Fibroblast of lung (primary cell): ENCODE measurements at places on chromosomes 7 and 10. TPM values are rescaled to one million over a fixed set of nuclear protein-coding genes. Genes with fewer than 3 reads are reported as not detected.

The RFC2 gene
- 9.9 and 11.8 TPM in 2 replicates for total RNA-seq

The CRPPA gene
- total RNA-seq, result 1.0 and 1.5 TPM in 2 replicates

The CCDC3 gene
- total RNA-seq, result 0.26 and 0.33 TPM in 2 replicates

The CAMK2B gene
- 0.17 and 0.26 TPM in 2 replicates for total RNA-seq

The DNAJC2 gene
- 13.6 and 15.0 TPM in 2 replicates for total RNA-seq

DNA sequence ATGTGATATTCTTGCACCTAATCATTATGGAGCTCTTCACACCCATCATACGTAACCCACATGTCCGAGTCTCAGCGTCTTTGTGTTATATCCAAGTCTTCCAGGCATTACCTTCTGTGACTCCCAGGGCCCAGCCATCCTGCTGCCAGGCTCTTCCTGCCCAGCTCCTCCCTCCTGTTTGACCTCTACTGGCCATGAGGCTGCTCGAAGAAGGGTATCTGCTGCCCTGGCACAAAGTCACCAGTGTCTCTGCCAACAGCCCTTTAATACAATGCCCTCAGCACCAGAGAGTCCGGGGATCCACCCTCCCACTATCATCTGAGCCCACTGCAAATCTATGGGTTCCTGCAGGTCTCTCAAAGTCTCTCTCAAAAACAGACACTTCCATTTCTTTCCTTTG lies 65.3 kb upstream of the WAC start:
- H3K27me3 ChIP-seq, result no peaks in the 10 kb centered on the region
- no peak overlapping the region for H3K4me3 ChIP-seq
- no peaks in the 10 kb centered on the region for H3K4me1 ChIP-seq
- no peak overlapping the region for H3K27ac ChIP-seq
- H3K36me3 ChIP-seq, result no peaks in the 10 kb centered on the region

GRCh38 chr10:109183366-109183765 lies 739.9 kb downstream of the XPNPEP1 start:
- H3K27ac ChIP-seq, result no peak overlapping the region
- DNase-seq, result no peak
- no peaks in the 10 kb centered on the region for H3K36me3 ChIP-seq
- H3K4me3 ChIP-seq, result no peak overlapping the region

DNA sequence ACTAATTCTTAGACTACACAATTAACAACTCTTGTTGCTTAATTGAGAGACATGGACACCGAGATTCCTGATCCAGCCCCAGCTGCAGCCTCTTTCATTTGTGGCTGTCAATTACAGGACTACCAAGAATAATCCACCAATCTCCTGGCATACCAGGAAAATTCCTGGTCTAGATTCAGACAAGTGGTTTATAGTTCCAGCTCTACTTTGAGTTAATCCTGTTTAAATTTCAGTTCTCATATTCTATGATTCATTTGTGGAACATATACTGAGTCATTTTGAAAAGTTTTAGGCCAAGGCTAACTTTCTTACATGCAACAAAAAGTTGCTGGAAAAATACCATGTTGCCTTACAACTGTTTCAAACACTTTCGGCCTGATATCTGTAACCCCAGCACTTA lies 253.5 kb downstream of the MAGI2 start:
- H3K4me3 ChIP-seq, result no peak overlapping the region
- DNase-seq, result peak; percentile 26
- H3K4me1 ChIP-seq, result no peaks in the 10 kb centered on the region
- H3K27me3 ChIP-seq, result no peaks in the 10 kb centered on the region
- no peaks in the 10 kb centered on the region for H3K36me3 ChIP-seq

DNA sequence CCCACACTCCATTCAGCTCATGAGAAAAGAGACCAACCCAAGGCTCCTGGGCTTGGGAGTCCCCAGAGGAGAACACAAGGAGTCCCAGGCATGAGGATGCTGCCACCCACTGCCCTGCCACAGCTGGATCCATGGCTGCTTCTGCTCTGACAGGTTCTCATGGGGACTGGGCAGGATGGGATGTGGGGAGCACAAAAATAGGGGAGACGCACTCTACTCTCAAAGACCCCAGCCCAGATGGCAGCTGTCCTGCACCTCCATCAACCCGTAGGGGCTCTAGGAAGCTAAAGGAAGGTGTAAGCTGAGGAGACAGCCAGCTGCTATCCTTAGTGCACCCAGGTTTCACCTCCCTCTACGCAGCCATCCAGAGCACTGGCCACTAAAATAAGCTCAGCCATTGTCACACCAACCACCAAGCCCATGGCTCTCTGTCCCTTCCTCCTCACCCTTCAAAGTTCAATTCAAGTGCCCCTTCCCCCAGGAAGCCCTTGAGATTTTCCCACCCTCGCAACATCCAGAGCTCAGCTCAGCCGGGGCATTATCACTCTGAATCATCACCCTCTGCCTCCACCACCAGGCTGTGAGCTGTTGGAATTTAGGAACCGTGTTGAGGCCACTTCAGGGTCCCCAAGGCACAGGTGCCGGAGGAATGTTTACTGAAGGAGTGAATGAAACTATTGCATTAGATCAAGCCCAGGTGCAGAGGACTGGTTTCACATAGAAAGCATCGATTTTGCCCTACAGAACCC lies 142.1 kb downstream of the GRID1 start:
- no peaks in the 10 kb centered on the region for H3K36me3 ChIP-seq
- H3K4me3 ChIP-seq, result no peak overlapping the region
- no peak overlapping the region for H3K27ac ChIP-seq
- DNase-seq, result no peak
- no peaks in the 10 kb centered on the region for H3K27me3 ChIP-seq

- H3K27ac ChIP-seq, result no peak overlapping the region
- no peak for DNase-seq
- H3K27me3 ChIP-seq, result peaks cover 5% of the 10 kb centered on the region
- H3K4me3 ChIP-seq, result no peak overlapping the region
- H3K36me3 ChIP-seq, result no peaks in the 10 kb centered on the region
These were observed 196.4 kb downstream of the FRMD4A start for GRCh38 chr10:14134275-14134674.

- H3K27me3 ChIP-seq, result no peaks in the 10 kb centered on the region
- no peak overlapping the region for H3K27ac ChIP-seq
- H3K4me3 ChIP-seq, result no peak overlapping the region
- no peaks in the 10 kb centered on the region for H3K36me3 ChIP-seq
- H3K4me1 ChIP-seq, result no peaks in the 10 kb centered on the region
These were observed 157.0 kb upstream of the ADO start for GRCh38 chr10:62647375-62648092.

DNA sequence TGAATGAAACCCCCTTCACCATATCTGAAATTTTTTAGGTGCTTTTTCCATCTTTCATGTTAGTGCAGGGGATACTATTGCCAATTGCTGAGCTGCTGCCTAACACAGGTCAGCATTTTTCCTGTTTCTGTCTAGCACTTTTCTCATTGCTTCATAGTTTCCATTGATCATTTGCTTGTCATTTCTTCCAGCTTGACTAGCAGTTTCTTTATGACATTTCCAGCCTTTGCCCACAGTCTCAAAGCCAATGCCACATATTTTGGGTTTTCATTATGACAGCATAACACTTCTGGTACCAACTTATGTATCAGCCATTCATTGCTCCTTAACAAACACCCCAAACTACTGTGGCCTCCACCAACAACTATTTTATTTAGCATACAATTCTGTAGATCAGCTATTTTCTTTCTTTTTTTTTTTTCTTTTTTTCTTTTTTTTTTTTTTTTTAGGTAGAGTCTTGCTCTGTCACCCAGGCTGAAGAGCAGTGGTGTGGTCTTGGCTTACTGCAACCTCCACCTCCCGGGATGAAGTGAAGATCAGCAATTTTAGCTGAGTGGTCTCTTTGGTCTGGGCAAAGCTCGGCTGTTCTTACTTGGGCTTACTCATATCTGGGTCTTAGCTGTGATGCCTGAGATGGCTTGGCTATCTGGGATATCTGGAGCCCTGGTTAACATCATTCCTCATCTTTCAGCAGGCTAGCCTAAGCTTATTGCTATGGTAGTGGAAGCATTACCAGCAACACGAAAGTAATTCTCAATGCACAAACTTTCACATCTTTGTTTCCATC lies 102.3 kb downstream of the EPC1 start:
- H3K4me3 ChIP-seq, result no peak overlapping the region
- no peaks in the 10 kb centered on the region for H3K36me3 ChIP-seq
- peaks cover under 1% of the 10 kb centered on the region for H3K4me1 ChIP-seq

- no peaks in the 10 kb centered on the region for H3K36me3 ChIP-seq
- peaks cover 21% of the 10 kb centered on the region for H3K4me1 ChIP-seq
- H3K4me3 ChIP-seq, result no peak overlapping the region
- no peaks in the 10 kb centered on the region for H3K27me3 ChIP-seq
These were observed 1.8 kb downstream of the SNCG start for GRCh38 chr10:86960003-86960862.

GRCh38 chr10:89574368-89574767 lies 39.0 kb upstream of the SLC16A12 start:
- H3K27ac ChIP-seq, result no peak overlapping the region
- no peak overlapping the region for H3K4me3 ChIP-seq
- DNase-seq, result peak; percentile 66

DNA sequence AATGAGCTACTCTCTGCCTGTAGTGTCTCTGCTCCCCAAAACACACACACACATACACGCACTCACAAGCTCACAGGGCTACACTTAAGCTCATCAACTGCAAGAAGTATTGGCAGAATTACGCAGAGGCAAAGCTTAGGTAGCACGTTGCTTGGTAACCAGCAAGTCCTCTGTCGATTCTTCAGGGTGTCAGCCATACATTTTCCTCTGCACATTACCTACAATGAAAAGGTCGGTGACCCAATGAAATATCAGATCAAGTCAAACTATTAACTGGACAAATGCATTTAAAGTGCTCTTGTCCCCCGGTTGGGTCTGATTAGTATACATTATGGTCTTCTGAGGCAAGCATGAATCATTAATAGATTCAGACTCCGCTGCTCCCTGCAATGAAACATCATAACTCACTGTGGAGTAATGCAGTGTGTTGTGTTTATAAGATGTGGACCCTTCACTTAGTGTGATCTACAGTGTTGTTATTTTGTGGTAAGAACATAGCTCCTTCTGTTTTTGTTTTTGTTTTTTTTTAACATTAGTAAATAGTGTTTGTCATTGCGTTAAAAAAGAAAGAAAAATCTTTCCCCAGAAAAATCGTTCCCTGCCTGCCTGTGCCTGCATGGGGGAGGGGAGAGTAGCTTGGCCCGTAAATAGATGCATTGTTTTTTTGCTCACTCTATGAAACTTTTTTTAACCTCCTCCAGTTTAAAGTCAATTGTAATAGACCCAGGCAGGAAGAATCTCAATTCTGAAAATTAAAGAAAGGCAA lies 325.5 kb downstream of the SFMBT2 start:
- no peak overlapping the region for H3K27ac ChIP-seq
- no peak overlapping the region for H3K4me3 ChIP-seq
- H3K27me3 ChIP-seq, result no peaks in the 10 kb centered on the region
- no peaks in the 10 kb centered on the region for H3K4me1 ChIP-seq
- peak; percentile 61 for DNase-seq
- no peaks in the 10 kb centered on the region for H3K36me3 ChIP-seq

DNA sequence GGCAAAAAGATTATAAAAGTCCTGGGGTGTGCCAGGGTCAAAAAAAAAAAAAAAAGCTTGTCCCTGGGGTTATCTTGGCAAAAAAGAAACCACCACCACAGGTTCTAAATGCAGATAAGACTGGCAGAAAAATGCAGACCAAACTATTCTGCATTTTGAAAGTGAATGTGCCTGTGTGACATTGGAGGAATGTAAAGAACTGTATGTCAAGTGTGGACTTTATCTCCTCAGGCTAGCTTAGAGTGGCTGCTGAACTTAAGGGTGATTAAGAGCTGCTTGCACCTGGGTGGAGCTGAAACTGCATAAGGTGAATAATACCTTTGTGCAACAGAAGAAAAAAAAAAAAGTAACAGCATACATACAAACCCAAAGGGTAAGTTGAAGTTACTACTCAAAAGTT lies 1.3 kb upstream of the NAPEPLD start:
- no peaks in the 10 kb centered on the region for H3K4me1 ChIP-seq
- H3K27ac ChIP-seq, result no peak overlapping the region
- no peaks in the 10 kb centered on the region for H3K36me3 ChIP-seq
- DNase-seq, result no peak
- no peak overlapping the region for H3K4me3 ChIP-seq
- H3K27me3 ChIP-seq, result no peaks in the 10 kb centered on the region

- no peak overlapping the region for H3K4me3 ChIP-seq
- no peaks in the 10 kb centered on the region for H3K36me3 ChIP-seq
- H3K27ac ChIP-seq, result no peak overlapping the region
- peaks cover 8% of the 10 kb centered on the region for H3K4me1 ChIP-seq
These were observed 62.7 kb downstream of the USP6NL start for GRCh38 chr10:11548768-11549099.

DNA sequence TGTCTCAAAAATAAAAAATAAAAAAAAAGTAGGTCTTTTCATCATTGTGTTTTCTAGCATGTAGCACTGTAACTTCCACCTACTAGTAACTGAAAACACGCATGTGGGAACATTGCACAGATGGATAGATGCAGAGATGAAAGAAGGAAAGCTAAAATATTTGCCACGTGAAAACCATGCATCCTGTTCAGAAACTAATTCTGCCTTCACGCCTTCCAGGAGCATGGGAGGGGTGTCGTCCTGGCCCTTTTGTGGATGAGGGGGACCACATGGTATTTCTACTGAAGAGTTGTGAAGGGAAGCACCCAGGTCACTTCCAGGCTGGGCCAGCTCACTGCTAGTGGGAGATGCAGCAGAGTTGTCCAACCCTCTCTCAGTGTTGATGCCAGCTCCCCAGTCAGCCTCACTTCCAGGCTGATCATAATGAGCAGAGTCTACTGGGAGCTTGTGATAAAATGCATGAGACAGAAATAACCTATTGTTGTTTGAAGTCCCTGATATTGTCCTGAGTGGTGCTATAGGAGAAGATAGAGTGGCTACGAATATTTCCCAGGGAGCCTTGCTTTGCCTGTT lies 287.1 kb upstream of the CELF2 start:
- H3K4me3 ChIP-seq, result no peak overlapping the region
- DNase-seq, result no peak
- H3K36me3 ChIP-seq, result no peaks in the 10 kb centered on the region
- no peaks in the 10 kb centered on the region for H3K27me3 ChIP-seq

- H3K4me3 ChIP-seq, result no peak overlapping the region
- H3K27me3 ChIP-seq, result no peaks in the 10 kb centered on the region
- H3K4me1 ChIP-seq, result no peaks in the 10 kb centered on the region
- H3K36me3 ChIP-seq, result no peaks in the 10 kb centered on the region
- H3K27ac ChIP-seq, result no peak overlapping the region
These were observed 950.8 kb upstream of the C7orf33 start for GRCh38 chr7:147639751-147640150.

DNA sequence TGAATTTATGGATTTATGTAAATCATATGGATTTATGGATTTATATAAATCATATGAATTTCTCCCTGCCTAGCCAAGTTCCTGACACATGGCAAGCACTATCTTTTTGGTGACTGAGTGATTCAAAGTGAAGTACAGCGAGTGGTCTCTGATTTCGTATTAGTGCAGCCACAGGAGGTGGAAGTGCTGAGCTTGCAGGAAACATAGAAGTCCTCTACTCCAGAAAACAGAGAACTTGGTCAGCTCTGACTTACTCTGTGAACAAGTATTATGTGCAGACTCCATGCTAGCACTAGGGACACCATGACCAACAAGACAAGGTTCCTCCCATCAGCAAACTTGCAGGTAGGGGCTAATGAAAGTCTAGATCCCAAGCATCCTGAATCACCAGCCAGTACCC lies 28.5 kb downstream of the CYP3A5 start:
- no peak overlapping the region for H3K4me3 ChIP-seq
- DNase-seq, result no peak
- no peak overlapping the region for H3K27ac ChIP-seq
- no peaks in the 10 kb centered on the region for H3K36me3 ChIP-seq
- no peaks in the 10 kb centered on the region for H3K4me1 ChIP-seq
- H3K27me3 ChIP-seq, result no peaks in the 10 kb centered on the region

- H3K36me3 ChIP-seq, result no peaks in the 10 kb centered on the region
- no peaks in the 10 kb centered on the region for H3K4me1 ChIP-seq
- H3K27me3 ChIP-seq, result no peaks in the 10 kb centered on the region
- no peak overlapping the region for H3K4me3 ChIP-seq
These were observed 10.8 kb downstream of the CREB5 start for GRCh38 chr7:28423112-28423511.
